ENCODE measurements at places on chromosomes 4 and X. TPM values are rescaled to one million over a fixed set of nuclear protein-coding genes. Genes with fewer than 3 reads are reported as not detected.

ARHGEF6 gene
- 43.4 TPM for total RNA-seq

LAGE3 gene
- total RNA-seq = 19.3 TPM

IGFBP7 gene
- not detected for total RNA-seq

DNA sequence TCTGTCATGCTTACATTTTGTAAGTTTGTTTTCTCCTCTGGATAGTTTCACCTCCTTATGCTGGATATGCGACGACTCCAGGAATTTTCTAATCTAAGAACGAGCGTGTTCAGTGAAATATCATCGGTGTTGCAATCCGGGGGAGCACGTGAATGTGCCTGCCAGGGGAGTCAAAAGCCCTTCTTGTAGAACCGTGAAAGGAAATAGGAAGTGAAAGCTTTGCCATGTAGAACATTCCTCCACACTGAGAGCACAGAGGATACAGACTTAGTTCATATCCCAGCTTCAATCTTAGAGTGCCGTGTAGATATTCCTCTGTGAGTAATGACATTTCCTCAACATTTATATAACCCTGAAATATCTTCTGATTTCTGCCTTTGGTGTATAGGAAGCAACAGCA, 121.2 kb downstream of the VEGFC start:
- H3K27ac ChIP-seq = no peak overlapping the region
- no peaks in the 10 kb centered on the region for H3K27me3 ChIP-seq

- peaks cover 20% of the 10 kb centered on the region for H3K36me3 ChIP-seq
- H3K4me3 ChIP-seq = no peak overlapping the region
- H3K27ac ChIP-seq = no peak overlapping the region
- H3K4me1 ChIP-seq = no peaks in the 10 kb centered on the region
Observed at GRCh38 chr4:77927991-77928925, 65.6 kb downstream of the MRPL1 start.
